ENCODE measurements at places on chromosomes 5 and 9. TPM values are rescaled to one million over a fixed set of nuclear protein-coding genes. Genes with fewer than 3 reads are reported as not detected.

The C1QTNF2 gene
- total RNA-seq, result under 0.01 TPM

The STC2 gene
- total RNA-seq, result 16.2 TPM

The RLN1 gene
- not detected for total RNA-seq

The ABCA2 gene
- 19.5 TPM for total RNA-seq

The PPP3R2 gene
- not detected for total RNA-seq

The SPINK5 gene
- not detected for total RNA-seq

The SFXN1 gene
- 104 TPM for total RNA-seq

The LCP2 gene
- total RNA-seq, result not detected

The CDKN2B gene
- 9.2 TPM for total RNA-seq

The PGM5 gene
- total RNA-seq, result 4.0 TPM

The PDE8B gene
- total RNA-seq, result not detected

The DRD1 gene
- total RNA-seq, result not detected

The KIF20A gene
- total RNA-seq, result 63.9 TPM

The RANBP3L gene
- not detected for total RNA-seq

The PCSK5 gene
- total RNA-seq, result 9.8 TPM

The TNFSF15 gene
- total RNA-seq, result 0.20 TPM

The MAST4 gene
- total RNA-seq, result 4.8 TPM

The VCAN gene
- 379 TPM for total RNA-seq

The SUSD3 gene
- 4.0 TPM for total RNA-seq

The CCDC180 gene
- 1.8 TPM for total RNA-seq

The PALM2AKAP2 gene
- total RNA-seq, result 13.3 TPM

The TMEM174 gene
- not detected for total RNA-seq

The S1PR3 gene
- total RNA-seq, result 92.2 TPM
